Smooth muscle cell of the umbilical artery (primary cell): ENCODE measurements at places on chromosomes 7 and 10. TPM values are rescaled to one million over a fixed set of nuclear protein-coding genes. Genes with fewer than 3 reads are reported as not detected.

C10orf105 gene
- not detected in 2 replicates for total RNA-seq

GDF2 gene
- total RNA-seq: not detected in 2 replicates

PNLIP gene
- not detected in 2 replicates for total RNA-seq

DGKI gene
- 15.5 and 18.7 TPM in 2 replicates for total RNA-seq

FOXP2 gene
- 0.92 and 1.2 TPM in 2 replicates for total RNA-seq

CTAGE6 gene
- total RNA-seq: 0.89 and 1.3 TPM in 2 replicates

GPR141 gene
- total RNA-seq: not detected in 2 replicates

MYH16 gene
- under 0.01 and 0.32 TPM in 2 replicates for total RNA-seq

ASIC3 gene
- total RNA-seq: 0.05 TPM in 1 of 2 replicates, not detected in the other

DKK1 gene
- total RNA-seq: 172 and 266 TPM in 2 replicates

PAX2 gene
- not detected in 2 replicates for total RNA-seq

LIPJ gene
- total RNA-seq: not detected in 2 replicates

NODAL gene
- not detected in 2 replicates for total RNA-seq

CUEDC2 gene
- 36.8 and 49.1 TPM in 2 replicates for total RNA-seq

PLAC9 gene
- 2.6 and 2.7 TPM in 2 replicates for total RNA-seq

GPR15LG gene
- not detected in 2 replicates for total RNA-seq
